ENCODE measurements at places on chromosomes 16 and 17.

DNA sequence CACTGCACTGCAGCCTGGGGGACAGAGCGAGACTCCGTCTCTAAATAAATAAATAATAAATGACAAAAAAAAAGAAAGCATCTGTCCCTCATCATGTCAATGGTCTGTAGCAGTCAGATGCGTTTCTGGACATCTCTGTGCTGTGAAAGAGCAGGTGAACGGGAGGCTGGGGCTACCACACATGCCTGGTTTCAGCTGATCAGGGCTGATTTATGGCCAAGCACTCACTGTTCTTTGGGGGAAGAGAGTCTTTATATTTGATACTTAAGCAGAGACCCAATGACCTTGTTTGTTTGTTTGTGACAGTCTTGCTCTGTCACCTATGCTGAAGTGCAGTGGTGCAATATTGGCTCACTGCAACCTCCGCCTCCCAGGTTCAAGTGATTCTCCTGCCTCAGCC is 17.5 kb downstream of the KIAA0513 start:
- DNase-seq: no peak

GRCh38 chr16:71600822-71601221 is 23.9 kb upstream of the TAT start:
- DNase-seq: no peak

GRCh38 chr17:55741356-55741700 is 9.5 kb upstream of the PCTP start:
- DNase-seq: no peak

- DNase-seq: no peak
Observed at GRCh38 chr17:8031950-8032349, 6.9 kb upstream of the ALOX15B start.

GRCh38 chr17:72240333-72240732 is 119.5 kb downstream of the SOX9 start:
- DNase-seq: no peak
